Activated CD4-positive, alpha-beta T cell treated with anti-CD3 and anti-CD28 coated beads, Interleukin-2, amount 10 ng/mL, durations not matched to agents 24 days and 14 days (primary cell): ENCODE measurements at places on chromosomes 1 and 21. TPM values are rescaled to one million over a fixed set of nuclear protein-coding genes. Genes with fewer than 3 reads are reported as not detected.

The GNAT2 gene
- total RNA-seq, result 0.33 TPM in 2 replicates

DNA sequence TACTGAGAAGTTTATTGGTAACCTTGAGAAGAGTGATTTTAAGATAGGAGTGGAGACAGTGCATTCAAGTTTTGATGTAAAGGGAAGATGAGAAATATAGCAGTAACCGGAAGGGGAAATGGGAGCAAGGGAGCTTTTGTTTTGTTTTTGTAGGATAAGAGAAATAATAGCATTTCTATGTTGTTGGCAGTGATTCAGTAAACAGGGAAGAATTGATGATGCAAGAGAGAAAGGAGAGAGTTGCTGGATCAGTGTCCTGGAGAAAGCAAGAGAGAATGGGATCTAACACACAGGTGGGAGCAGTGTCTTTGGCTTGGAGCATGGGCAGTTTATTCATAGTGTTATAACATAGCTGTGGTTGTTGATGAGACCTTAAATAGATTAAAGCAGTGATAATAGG is 56.4 kb downstream of the OSBPL9 start:
- H3K36me3 ChIP-seq, result no peaks in the 10 kb centered on the region
- no peak overlapping the region for H3K4me3 ChIP-seq
- H3K4me1 ChIP-seq, result no peaks in the 10 kb centered on the region
- no peaks in the 10 kb centered on the region for H3K27me3 ChIP-seq
- H3K27ac ChIP-seq, result no peak overlapping the region

GRCh38 chr1:6601049-6601922 is 1.4 kb downstream of the KLHL21 start:
- H3K36me3 ChIP-seq, result peaks cover 30% of the 10 kb centered on the region
- peak overlapping the region; percentile 89 for H3K27ac ChIP-seq
- no peaks in the 10 kb centered on the region for H3K27me3 ChIP-seq
- peaks cover 28% of the 10 kb centered on the region for H3K4me1 ChIP-seq
- DNase-seq, result peak; percentile 91

GRCh38 chr1:212814537-212815334 is 23.0 kb downstream of the TATDN3 start:
- H3K4me1 ChIP-seq, result peaks cover 2% of the 10 kb centered on the region
- no peaks in the 10 kb centered on the region for H3K36me3 ChIP-seq
- H3K27me3 ChIP-seq, result no peaks in the 10 kb centered on the region
- H3K27ac ChIP-seq, result no peak overlapping the region

DNA sequence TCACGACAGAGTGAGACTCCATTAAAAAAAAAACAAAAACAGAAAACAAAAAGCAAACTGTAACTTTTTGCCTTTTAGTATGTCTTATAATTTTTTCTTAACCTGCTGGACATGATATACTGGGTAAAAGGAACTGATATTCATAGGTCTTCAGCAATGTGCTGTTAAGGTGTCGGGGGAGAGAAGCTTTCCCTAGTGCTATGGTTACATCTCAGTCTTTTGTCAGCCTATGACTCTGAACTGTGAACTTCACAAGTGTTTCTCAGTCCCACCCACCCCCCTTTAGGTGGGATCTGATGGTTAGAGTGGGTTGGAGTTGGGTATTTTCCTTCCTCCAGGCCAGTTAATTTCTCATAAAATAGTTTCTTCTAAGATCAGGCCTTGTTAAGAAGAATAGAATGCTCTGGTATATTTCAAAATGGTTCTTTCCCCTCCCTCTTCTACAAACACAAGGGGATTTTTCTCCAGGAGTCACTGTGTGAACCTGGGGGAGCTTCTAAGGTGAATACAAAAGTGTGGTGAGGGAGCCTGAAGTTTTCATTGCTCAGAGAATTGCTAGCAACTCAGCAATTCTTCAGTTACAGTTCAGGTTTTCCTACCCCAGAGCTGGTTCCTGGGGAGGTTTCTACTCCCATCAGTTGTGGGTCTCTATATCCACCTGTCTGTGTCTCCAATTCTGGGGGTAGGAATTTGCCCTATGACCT is 16.1 kb upstream of the EDARADD start:
- no peaks in the 10 kb centered on the region for H3K36me3 ChIP-seq
- H3K4me1 ChIP-seq, result peaks cover 4% of the 10 kb centered on the region
- no peak overlapping the region for H3K27ac ChIP-seq
- H3K27me3 ChIP-seq, result peaks cover 12% of the 10 kb centered on the region

The ZNF695 gene
- 0.65 and 0.95 TPM in 2 replicates for total RNA-seq

The KRTAP6-2 gene
- total RNA-seq, result not detected in 2 replicates

The SDC3 gene
- total RNA-seq, result 0.33 and 0.44 TPM in 2 replicates

The ACKR1 gene
- total RNA-seq, result not detected in 2 replicates

- H3K4me3 ChIP-seq, result no peak overlapping the region
- H3K4me1 ChIP-seq, result no peaks in the 10 kb centered on the region
- no peak for DNase-seq
Observed at GRCh38 chr1:202034683-202035462, 24.5 kb downstream of the ELF3 start.

DNA sequence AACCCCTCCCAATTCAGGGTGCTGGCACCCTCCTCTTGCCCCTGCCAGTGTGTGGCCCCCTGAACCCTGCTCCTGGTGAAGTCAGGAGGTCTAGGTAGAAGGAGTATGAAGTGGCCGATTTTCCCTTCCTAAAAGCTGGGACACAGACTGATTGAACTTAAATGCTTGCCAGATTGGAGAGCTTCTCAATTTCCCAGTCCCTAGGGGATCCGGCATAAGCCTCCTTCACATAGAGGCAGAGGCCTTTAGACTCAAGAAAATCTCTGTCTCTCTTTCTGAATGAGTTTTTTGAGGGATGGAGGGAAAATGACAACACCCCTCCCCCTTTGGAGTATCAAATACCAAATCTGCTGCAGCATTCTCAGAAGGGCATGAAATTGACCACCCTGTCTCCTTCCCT is 51.5 kb downstream of the SYT2 start:
- H3K36me3 ChIP-seq, result no peaks in the 10 kb centered on the region
- H3K4me1 ChIP-seq, result no peaks in the 10 kb centered on the region
- H3K4me3 ChIP-seq, result no peak overlapping the region
- no peak for DNase-seq
- no peak overlapping the region for H3K27ac ChIP-seq

The FLG2 gene
- total RNA-seq, result not detected in 2 replicates

DNA sequence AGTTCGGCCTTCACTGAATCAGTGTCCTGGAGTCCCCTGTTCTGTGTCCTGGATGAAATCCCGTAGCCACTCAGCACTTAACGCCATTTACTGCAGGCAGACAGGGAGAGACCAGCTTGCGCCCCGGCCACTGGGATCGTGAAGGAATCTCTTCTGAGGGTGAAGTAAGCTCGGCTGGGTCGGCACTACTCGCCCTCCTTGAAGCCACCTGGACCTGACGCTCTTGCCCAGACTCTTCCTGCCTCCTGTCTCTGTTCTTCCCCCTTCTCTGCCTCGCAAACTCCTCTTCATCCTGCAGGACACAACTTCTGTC is 99.9 kb upstream of the ZBTB40 start:
- no peak for DNase-seq
- H3K27ac ChIP-seq, result no peak overlapping the region
- no peak overlapping the region for H3K4me3 ChIP-seq
- H3K4me1 ChIP-seq, result no peaks in the 10 kb centered on the region
- no peaks in the 10 kb centered on the region for H3K36me3 ChIP-seq

- no peak overlapping the region for H3K4me3 ChIP-seq
- no peak overlapping the region for H3K27ac ChIP-seq
- no peaks in the 10 kb centered on the region for H3K27me3 ChIP-seq
- no peaks in the 10 kb centered on the region for H3K4me1 ChIP-seq
Observed at GRCh38 chr1:246271516-246271915, 235.6 kb downstream of the SMYD3 start.

The ABCG1 gene
- total RNA-seq, result 10.3 and 11.4 TPM in 2 replicates

DNA sequence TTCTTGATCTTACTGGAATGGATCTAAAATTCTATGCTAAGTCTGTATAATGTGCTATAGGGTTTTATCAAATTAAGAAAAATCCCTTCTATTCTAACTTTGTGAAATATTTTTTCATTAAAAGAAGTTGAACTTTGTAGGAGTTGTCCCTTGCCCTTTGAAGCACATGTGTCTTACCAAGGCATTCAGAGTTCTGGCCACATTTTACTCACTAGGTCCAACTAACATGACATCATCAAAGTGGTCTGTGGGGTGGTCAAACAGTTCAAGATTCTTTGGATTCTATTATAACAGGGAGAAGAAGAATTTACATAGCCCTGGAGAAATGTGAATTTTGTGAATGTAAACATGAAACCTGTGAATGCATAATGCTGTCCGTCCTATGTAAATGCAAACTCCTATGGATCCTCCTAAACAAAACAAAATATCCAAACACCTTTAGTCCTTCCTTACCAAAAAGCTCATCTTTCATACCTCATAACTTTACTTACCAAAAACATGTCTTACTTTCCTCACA is 88.7 kb downstream of the EBNA1BP2 start:
- H3K27me3 ChIP-seq, result peaks cover 21% of the 10 kb centered on the region
- no peaks in the 10 kb centered on the region for H3K4me1 ChIP-seq
- H3K36me3 ChIP-seq, result no peaks in the 10 kb centered on the region

The GPR37L1 gene
- not detected in 2 replicates for total RNA-seq

DNA sequence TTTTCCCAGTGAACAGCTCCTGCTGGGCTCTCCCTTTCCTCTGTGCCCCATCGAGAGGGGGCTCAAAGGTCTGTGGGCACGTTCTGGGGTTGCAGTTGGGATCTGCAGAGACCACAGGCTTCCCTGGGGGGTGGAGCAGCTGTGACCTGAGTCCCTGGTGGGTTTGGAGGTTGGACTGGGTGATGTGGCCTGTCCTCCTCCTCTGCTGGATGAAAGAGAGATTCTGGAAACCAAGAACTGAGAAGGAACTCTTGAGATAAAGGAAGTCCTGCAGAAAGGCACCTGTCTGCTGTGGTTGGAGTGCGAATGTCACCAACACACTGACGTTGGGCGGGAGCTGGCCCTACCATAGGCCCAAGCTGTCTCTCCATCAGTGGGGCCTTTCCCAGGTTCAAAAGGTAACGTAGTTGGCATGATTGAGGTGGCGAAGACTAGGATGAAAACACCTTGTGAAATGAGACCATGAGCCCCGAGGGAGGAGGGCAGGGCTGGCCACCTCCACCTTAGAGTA is 35.8 kb upstream of the ETV3 start:
- H3K27me3 ChIP-seq, result peaks cover 38% of the 10 kb centered on the region
- H3K36me3 ChIP-seq, result no peaks in the 10 kb centered on the region
- H3K27ac ChIP-seq, result no peak overlapping the region
- H3K4me3 ChIP-seq, result no peak overlapping the region
- H3K4me1 ChIP-seq, result no peaks in the 10 kb centered on the region

DNA sequence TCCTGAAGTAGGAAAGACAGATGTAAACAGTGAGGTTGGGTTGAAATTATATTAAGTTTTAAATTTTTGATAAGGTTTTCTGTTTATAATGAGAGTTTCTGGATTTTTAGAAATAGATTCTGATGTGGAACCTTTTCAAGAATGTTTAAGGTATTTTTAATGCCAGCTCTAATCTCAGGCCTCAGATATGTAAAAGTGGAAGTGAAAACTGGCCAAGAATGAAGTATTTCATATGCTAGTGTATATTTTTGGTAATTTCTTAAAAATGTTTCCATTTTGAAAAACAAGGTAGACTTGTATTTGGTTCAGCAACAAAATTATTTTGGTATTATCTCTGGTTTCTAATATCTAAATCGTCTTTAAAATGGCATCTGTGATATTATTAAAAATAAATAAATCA is 14.4 kb downstream of the IFNAR1 start:
- peaks cover 3% of the 10 kb centered on the region for H3K4me1 ChIP-seq
- H3K36me3 ChIP-seq, result peaks cover 46% of the 10 kb centered on the region
- DNase-seq, result no peak
- H3K27ac ChIP-seq, result no peak overlapping the region
- H3K27me3 ChIP-seq, result no peaks in the 10 kb centered on the region

The DNASE2B gene
- not detected in 2 replicates for total RNA-seq

DNA sequence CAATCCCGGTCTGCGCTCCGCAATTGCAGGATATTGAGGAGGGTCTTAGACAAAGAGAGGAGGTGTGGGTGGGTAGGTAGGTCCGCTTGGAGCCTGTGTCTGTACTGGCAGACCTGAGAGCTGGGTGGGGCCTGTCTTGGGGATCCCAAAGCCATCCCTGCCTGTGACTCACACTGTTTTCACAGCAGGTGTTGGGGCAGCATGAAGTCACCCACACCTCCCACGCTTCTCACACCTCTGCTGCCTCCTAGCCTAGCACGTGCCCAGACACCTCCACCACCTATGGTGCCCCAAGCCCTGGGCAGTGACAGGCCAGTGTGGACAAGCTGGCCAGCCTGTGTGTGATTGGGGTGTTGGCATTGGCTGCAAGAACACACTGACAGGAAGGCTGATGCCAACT is 65.7 kb upstream of the ECE1 start:
- H3K36me3 ChIP-seq, result no peaks in the 10 kb centered on the region
- DNase-seq, result no peak
- H3K4me3 ChIP-seq, result no peak overlapping the region

- no peaks in the 10 kb centered on the region for H3K4me1 ChIP-seq
- H3K4me3 ChIP-seq, result no peak overlapping the region
- H3K27me3 ChIP-seq, result no peaks in the 10 kb centered on the region
Observed at GRCh38 chr1:246773213-246773641, 49.0 kb downstream of the SCCPDH start.

GRCh38 chr1:7235871-7236517 is 450.7 kb downstream of the CAMTA1 start:
- no peaks in the 10 kb centered on the region for H3K36me3 ChIP-seq
- H3K4me3 ChIP-seq, result no peak overlapping the region

GRCh38 chr1:212364985-212365384 is 49.7 kb downstream of the PACC1 start:
- no peak overlapping the region for H3K4me3 ChIP-seq
- H3K27ac ChIP-seq, result peak overlapping the region; percentile 15
- no peak for DNase-seq
- H3K4me1 ChIP-seq, result peaks cover 4% of the 10 kb centered on the region
- no peaks in the 10 kb centered on the region for H3K27me3 ChIP-seq

The CCDC27 gene
- total RNA-seq, result not detected in 2 replicates

GRCh38 chr1:165747632-165748447 is 20.8 kb downstream of the TMCO1 start:
- H3K4me3 ChIP-seq, result no peak overlapping the region
- H3K4me1 ChIP-seq, result peaks cover 5% of the 10 kb centered on the region
- DNase-seq, result no peak
- H3K36me3 ChIP-seq, result peaks cover 27% of the 10 kb centered on the region

The AGO1 gene
- 38.6 and 39.1 TPM in 2 replicates for total RNA-seq

- H3K4me3 ChIP-seq, result no peak overlapping the region
- H3K36me3 ChIP-seq, result no peaks in the 10 kb centered on the region
- H3K4me1 ChIP-seq, result peaks cover 2% of the 10 kb centered on the region
- no peak overlapping the region for H3K27ac ChIP-seq
- no peaks in the 10 kb centered on the region for H3K27me3 ChIP-seq
- no peak for DNase-seq
Observed at GRCh38 chr1:29789910-29790247, 553.6 kb downstream of the PTPRU start.

The KCNK1 gene
- total RNA-seq, result 1.9 and 2.3 TPM in 2 replicates

The OR2L8 gene
- total RNA-seq, result not detected in 2 replicates

- DNase-seq, result no peak
- no peaks in the 10 kb centered on the region for H3K27me3 ChIP-seq
- no peak overlapping the region for H3K27ac ChIP-seq
- no peaks in the 10 kb centered on the region for H3K4me1 ChIP-seq
Observed at GRCh38 chr1:87778896-87779295, 450.2 kb downstream of the LMO4 start.

DNA sequence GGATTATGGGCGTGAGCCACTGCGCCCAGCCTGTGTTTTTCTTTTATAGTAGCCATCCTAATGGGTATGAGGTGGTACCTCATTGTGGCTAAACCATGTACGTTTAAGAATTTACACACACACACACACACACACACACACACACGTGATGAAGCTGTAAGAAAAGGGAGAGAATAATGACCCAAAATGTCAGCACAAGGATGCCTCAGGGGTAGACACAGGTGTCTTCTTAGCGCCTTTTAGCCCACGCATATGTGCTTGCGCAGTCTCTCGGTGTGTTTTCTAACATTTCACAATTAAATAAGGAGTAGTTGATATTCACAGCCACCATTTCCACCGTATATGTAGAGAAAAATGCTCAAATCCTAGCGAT is 782 bp upstream of the PFKL start:
- H3K4me1 ChIP-seq, result peaks cover 39% of the 10 kb centered on the region
- peak overlapping the region; percentile 98 for H3K27ac ChIP-seq
